ENCODE measurements at places on chromosomes 6 and 20.

DNA sequence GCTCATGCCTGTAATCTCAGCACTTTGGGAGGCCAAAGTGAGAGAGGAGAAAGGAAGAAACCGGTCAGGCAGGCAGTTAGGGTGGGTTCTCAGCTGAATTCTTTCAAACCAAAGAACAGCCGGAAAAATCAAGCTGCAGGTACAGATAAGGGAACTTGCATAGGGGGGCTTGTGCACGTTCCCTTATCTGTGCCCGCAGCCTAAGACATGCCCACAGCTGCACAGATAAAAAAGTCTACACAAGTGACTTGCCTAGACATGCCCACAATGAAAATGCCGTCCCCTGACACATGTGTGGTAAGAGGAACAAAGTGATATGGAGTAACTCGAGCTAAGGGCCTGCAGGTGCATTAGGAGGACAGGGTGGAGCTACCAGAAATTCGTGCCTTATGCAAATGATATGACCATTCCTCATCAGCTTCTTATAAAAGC is 175.8 kb upstream of the SALL4 start:
- DNase-seq: no peak

DNA sequence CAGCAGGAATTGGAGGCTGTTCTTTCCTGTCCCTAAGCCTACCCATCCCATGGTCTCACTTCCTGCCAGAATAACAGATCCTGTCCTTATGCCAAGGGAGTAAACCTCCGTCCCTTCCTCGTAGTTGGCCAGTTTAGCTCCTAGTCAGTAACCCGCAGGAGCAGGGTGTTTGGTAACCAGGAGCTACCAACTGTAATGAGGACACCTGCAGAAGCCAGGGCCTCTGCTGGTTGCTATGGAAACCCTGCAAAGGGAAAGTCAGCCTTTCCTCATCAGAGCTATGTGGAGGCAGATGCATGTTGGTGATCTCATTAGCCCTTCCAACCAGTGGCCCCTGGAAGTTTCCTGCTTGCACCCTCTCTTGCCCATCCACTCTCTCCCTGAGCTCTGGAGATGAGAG is 368.2 kb upstream of the SULF2 start:
- no peak for DNase-seq

DNA sequence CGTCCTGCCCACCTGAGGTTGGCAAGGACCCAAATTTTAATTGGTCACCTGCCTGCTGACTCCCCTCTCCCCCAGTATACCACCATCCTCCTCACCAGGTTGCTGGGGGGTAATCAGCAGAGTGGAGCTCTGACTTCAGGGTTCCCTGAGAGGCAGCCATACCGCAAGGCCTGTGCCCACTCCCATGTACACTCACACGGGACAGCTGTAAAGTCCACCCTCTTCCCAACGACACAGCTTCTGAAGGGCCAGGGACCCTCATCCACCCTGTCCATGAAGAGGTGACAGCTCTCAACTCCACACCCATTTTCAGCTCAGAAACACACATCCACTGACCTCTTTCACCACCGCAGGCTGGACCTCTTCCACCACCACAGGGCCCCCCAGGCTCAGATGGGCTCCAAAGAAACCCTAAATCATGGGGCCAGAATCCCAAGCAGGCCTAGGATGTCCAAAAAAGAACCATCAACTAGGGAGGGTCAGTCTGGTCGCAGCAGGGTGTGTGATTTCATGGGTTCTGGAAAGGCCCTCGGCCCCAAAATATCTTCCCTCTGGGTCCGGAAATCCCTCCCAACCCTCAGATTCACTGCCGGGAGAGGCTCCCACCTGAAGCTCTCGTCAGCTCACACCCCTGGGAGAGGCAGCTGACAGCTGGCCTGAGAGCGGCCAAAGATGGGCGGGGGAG is 30.0 kb downstream of the TFEB start:
- DNase-seq: no peak

DNA sequence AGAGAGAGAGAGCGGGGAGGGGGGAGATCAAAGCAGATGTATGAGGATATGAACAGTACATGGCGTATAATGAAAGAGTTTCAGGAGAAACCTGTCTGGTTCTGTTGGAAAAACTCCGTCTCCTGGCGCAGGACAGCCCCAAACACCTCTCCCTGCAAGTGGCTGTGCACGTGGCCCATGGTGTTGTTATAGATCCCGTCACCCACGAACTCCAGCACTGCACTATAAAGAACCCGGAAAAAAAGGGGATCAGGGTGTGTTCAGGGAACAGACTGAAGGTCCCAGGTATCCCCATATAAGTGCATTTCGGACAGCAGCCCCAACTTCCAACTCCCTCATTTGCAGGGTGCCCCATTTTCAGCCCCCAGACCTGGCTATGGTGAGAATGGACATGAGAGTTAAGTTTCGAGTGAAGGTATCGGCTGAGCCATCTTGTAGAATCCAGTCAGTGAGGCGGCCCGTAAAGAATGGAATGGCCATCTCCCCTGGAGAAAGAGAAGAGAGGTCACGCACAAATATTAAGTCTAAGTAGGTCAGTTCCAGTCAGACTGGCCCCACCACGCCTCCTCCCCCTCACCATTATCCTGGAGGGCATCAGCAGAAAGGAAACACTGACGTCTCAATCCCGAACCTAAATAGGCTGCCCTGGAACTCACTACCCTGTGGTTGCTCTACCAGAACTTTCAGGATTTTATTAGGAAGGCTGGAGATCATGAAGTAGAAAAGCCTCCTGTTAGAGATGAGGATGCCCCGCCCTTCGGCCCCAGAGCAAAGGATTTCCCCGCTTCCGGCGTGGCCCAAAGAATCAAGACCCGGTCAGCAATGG is 1.3 kb downstream of the TAP1 start:
- no peak for DNase-seq

DNA sequence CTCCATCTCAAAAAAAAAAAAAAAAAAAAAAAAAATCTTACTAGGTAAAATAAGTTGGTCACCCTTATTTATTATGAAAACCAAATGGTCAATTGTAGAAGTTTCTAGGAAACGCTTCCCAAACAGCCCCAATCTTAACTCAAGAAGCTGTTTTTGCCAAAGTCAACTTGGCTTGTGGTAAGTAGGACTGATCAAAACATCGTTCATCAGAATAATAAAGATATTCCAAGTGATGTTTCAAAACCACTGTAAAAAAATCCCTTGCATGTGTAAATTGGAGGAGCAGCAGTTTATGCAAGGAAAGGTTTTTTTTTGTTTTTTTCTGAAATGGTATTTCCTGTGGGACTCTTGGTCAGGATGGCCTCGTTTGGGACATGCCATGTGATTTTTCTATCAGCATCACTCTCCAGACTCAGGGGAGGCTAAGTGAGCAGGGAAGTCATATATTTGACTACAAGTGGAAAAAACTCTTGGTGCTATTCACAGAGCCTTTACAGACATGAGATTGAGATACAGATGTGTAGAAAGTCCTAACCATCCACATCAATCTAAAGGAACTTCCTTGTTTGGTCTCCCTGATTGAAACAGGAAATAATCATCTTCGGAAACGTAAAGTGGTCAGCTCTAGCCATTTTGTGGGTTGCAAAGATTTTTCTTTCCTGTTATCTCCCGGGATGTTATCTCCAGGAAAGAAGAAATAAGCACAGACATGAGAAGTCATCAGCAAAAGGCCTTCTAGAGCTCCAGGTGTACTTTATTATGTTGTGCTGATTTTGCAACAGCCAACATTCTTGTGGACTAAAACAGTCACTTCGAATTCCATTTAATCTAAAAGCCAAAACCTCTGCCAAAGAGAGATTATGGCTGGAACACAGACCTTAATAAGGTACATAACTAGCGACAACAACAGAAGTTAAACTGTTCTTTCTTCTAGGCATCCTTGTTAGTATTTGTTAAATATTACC is 177.8 kb downstream of the EDN1 start:
- peak; percentile 40 for DNase-seq

DNA sequence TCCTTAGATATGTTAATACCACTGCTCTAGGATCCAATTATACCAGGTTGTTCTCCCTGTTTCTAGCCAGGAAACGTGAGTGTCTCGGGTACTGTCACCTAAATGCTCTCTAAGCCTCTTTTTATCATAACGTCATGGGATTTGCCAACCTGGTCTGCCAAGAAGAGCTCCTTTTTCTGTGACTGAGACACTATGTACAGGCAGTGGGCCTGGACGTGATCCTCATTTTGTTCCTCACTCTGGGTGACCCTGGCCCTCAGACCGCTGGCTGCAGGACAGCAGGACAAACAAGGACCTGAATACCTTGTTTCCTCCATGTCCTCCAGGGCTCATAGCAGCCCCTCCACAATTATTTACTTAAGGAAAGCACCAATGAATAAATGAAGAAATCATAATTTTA is 69.1 kb downstream of the CD164 start:
- no peak for DNase-seq

DNA sequence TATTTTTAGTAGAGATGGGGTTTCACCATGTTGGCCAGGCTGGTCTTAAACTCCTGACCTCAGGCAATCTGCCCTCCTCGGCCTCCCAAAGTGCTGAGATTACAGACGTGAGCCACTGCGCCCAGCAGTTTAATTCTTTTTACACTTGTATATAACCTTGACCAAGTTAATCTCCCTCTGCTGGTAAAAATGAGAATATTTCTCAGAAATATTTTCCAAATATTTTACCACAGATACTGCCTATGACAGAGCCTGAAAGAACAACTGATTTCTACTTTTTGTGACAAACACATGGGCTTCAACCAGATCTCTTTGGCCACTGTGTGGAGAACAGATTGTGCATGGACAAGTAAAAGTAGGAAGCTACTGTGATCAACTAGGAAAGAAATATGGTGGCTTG is 21.2 kb upstream of the NHSL1 start:
- no peak for DNase-seq

DNA sequence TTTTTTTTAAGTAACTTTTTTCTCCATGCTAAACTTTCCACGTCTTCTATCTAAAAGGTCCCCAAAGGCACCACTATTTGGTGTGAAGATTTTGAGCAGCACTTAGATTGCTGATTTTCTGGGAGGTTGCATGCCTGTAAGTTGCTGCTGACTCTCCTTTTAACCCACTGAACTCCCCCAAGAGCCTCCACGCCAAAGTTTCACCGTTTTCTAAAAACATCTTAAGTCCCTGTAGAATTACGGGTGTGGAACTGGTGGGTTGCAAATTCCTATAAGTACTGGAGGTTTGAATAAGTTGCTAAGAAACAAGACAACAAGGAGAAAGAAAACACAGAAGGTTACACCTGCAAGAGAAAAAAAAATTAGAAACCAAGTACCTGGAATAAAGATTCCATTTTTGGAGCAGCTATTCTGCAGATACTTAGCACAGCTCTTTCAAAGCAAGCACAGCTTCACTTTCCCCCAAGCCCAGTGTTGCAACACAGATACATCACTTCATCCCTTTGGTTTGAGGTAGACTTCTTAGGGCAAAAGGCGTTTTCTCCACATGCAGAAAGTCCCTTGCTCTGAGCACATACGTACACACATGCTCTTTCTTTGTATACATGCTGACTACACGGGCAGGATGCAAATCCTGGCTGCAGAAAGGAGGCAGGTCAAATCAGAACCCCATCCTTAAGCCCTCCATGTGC is 5.0 kb downstream of the JAG1 start:
- DNase-seq: no peak

DNA sequence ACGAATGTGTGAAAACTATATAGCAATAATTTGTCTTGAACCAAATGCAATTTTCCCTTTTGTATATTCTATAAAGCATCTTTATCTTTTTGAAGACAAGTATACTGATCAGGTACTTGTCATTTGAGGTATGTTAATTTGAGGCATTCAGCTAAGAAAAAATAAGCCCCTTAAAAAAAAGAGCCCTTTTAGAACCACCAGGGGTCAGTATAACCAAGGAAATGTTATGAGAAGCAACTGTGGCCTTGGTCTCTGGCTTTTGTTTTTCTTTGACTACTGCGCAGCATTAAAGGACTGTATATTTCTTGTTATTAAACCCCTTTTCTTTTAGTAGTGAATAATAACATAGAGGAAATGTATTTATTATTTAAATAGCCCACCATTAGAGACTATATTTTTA is 43.1 kb downstream of the CD109 start:
- peak; percentile 67 for DNase-seq

DNA sequence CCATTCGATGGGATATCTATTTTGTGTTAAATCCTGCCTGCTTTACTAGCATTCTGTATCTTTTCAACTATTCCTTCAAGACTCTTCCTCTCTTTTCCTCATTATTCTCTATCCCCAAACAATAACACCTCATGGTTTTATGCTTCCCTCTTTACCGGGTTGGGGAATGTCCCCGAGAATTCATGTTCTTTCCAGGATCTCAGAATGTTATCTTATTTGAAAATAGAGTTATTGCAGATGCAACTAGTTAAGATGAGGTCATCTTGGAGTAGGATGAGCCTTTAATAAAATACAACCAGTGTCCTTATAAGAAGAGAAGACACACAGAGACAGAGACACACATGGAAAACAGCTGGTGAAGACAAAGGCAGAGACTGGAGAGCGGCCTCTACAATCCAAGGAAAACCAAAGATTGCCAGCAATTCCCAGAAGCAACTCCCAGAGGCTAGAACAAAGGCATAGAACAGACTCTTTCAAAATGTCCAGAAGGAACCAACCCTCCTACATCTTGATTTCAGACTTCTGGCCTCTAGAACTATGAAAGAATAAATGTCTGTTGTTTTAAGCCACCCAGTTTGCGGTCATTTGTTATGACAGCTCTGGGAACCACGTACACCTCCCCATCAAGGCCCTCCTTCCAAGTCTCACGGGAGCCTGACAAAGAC is 126.8 kb upstream of the TNFAIP3 start:
- DNase-seq: no peak

DNA sequence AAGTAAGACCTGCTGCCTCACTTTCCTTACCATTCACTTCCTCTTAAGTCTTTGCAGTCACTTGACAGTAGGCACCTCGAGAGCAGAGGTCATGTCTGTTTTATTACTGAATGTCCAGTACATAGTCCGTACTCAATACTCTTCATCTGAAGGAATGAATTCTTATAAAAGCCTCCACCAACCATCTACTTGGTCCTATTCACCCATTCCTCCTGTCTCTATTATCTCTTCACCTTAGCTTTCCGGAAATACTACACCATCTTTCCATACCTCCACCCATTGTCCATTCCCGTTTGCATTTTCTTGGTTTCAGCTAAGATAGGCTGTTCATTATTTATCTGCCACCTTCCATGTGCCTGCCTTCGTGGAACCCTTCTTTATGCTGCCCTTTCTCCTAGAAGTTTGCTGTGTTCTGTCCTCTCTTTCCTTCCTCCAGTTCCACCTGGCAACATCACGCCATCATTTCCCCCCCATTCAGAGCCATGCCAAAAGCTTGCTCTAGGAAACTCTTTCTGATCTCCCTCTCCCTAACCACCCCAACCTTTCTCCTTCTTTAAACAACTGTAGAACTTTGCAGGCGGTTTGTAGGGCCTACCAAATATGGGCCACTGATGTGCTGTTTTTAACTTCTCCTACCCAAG is 38.3 kb downstream of the ENPP1 start:
- DNase-seq: no peak
